Adrenal gland (tissue), 19 donors: ENCODE measurements at places on chromosomes 7 and 10.

DNA sequence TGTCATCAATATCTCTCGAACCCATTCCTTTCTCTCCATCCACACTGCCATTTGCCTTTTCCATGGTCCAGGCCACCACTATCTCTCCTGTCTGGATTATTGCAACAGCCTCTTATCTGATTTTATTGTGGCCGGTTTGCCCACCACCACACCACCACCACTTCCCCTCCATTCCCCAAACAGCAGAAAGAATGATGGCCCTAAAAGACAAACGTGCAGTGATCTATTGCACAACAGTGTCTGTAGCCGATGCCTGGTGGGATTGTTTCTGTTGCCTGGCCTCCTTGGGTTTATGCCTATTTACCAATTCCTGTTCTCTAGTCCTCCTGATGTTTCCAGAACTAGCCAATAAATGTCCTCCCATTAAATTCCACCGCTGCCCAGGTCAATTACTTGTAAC lies 10.2 kb upstream of the ST8SIA6 start:
- no peak for DNase-seq

GRCh38 chr7:38274927-38275620 lies 1.6 kb upstream of the TARP start:
- DNase-seq = no peak

DNA sequence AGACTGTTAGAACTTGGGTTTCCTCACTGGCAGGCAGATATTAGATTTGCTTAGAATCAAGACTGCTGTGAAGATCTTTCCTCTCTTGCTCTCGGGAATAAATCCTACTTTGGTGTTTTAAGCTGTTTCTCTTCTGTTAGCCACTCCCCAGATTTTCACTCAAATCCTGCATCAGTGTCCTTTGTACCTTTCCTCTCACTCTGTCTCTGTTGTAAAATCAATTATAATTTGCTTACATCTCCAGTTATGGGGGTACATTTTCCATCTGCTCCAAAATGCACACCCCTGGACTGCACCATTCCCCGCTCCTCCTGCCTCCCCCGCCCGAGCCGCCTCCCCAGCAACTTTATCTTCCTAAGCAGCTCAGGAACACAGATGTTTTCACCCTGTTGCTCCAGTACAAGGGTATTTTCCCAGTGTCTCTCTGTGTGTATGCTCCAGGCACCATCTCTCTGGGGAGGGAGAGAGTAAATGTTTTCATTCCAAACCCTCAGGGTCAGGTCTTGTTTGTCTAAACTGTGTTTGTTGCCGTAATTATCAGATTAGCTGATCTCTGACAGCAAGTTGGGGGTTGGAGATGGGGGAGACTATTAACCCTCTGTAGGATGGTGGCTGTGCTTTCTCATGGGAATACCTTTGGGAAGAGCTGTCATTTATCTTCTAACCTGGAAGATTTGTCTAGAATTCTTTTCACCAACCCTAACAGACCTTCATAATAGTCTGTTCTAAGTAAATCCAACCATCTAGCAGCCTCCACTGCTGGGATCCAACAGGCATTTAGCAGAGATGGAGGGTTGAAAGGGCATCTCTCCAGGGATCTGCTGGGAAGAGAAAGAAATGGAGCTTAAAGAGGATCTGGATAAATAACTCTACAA lies 20.4 kb upstream of the GOT1 start:
- no peak for DNase-seq

DNA sequence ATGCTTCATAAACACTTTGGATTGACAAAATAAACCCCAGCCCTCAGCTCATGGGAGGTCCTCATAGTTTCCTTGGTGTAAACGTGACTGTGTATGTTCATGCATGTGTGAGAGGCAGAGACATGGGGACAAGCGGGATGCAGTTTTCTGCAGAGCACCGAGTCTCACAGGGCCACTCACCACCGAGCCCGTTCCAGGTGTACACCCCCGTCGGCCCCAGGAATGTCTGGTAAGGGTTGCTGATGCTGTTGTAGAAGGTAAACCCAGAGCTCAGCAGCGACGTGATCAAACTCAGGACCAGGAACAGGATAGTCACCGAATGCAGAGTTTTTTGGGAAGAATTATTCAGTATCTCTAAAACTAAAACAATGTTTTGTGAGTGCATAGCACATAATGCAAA lies 9.2 kb downstream of the CLRN3 start:
- no peak for DNase-seq

- peak; percentile 78 for DNase-seq
Measured at GRCh38 chr7:152464312-152465118, 28.7 kb upstream of the KMT2C start.
